Tongue (tissue), 3 donors: ENCODE measurements at places on chromosomes 3 and 15. TPM values are rescaled to one million over a fixed set of nuclear protein-coding genes. Genes with fewer than 3 reads are reported as not detected.

DNA sequence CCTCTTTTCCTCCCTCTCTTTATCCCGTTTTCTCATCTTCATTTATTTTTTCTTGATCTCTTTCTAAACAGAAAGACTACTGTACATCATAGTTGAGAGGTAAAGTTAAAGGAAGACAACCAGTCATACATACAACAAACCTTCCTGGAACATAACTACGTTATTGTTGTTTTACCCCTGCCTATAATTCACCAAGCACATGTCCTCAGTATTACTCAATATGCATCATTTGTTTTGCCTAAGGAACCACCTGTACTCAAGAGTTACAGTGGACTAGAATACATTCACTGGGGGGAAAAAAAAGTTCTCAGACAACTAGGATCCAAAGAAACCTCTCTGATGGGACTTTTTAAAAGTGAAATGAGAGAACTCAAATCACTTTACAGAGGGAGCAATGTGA is 344.7 kb upstream of the RBMS3 start:
- DNase-seq = no peak

DNA sequence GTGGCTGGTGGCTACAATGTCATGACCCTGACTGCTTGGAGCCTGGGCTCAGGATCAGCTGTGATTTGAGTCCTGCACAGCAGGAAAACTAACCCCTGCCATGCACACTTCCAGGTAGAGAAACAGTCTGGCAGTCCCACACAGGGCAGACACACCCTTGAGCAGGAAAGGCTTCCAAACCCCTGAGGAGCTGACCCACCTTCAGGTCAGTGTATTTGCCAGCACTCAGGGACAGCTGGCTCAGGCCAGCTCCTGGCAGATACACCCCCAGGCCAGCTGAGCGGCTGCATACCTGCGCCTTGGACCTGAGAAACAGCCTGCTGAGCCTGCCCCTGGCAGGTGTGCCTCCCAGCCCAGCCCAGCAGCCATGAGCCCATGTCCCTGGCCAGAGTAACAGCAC is 22.2 kb upstream of the CDAN1 start:
- no peak for DNase-seq

DNA sequence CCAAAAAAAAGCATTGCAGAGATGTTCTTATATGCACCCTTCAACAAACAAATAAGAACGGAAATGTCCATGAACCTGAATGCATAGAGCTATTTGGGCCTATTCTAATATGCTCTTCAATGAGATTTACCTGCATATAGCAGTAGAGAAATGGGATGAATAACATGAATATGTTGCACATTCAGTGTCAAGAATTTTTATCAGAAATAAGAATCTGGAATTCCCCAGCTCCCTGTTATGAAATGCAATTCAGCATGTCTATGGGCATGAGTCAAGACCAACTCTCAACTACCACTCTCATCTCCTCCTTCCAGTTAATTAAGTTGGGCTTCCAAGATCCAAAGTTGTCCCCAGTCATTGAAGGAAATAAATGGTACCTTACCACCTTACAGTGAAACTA is 133.7 kb upstream of the ALCAM start:
- DNase-seq = no peak

GRCh38 chr15:100341750-100342560 is at the start of gene ADAMTS17:
ADAMTS17 (minus strand) TSS chr15:100341975; CDS start chr15:100341899, 76 bp downstream.
- DNase-seq = peak; percentile 98

- DNase-seq = no peak
Measured at GRCh38 chr15:66036859-66037258, 167.6 kb downstream of the RAB11A start.

DNA sequence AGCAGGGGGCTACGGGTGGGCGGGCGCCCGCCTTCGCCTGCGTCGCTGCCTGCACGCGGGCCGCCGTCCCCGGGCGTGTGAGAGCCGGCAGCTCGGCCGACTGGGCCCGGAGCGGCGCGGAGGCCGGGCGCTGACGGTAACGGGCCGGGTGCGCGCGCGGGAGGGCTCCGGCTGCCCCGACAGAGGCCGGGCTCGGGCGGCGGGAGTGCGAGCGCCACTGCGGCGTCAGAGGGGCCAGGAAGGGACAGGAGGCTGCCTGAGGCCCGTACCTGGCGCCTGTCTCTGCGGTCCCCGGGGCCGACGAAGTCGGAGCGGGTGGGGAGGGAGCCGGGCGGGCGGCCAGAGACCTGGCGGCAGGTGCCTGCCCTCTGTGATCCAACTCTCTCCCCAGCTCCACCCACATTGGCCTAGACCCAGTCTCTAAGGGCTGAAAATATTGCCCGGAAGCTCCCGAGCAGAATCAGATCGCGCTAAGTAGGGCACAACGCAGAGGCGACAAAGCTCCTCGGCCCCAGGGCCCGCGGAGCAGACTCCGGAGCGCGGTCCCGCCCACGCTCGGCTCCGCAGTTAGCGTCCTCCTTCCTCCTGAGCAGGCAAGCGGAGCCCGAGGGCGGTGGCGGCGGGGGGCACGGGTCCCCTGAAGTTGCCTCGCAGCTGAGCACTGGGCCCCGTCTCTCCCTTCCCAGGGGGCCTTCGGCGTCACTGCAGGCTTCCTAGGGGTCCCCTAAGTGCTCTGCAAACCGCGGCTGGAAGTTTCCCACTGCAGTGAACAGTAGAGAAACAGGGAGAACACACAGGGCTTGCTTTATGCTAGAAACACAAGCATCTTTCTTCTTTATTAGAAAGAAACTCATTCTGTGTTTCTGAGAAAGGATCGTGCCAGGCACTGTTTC is at the start of gene MAN2A2:
MAN2A2 (plus strand) TSS at position 463 of the 893 bp plus-strand sequence. CDS start 906 bp downstream, outside the sequence.
- DNase-seq = peak; percentile 67

GRCh38 chr15:99928429-99928981 is 195.3 kb upstream of the LYSMD4 start:
- peak; percentile 87 for DNase-seq

GRCh38 chr15:73907035-73907408 is 19.2 kb upstream of the LOXL1 start:
- DNase-seq = peak; percentile 38

GRCh38 chr3:172246107-172246844 is 202.0 kb downstream of the GHSR start:
- no peak for DNase-seq

DNA sequence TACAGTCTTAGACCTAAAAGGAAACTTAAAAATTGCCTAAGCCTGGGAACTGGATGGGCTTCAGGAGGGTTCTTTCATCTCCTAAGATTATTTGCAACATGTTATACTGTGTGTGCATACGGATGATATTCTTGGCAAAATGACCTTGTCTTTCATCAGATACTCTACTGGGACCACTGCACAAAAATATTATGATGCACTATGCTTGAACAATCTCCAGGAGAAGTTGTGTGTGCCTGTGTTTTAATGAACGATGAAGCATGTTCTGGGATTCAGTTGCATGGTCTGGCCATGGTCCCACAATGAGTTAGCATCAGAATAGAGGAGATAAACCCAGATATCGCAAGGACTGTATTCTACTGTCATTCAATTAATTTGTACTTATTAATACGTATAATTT is 68.7 kb downstream of the GAP43 start:
- DNase-seq = peak; percentile 30

DNA sequence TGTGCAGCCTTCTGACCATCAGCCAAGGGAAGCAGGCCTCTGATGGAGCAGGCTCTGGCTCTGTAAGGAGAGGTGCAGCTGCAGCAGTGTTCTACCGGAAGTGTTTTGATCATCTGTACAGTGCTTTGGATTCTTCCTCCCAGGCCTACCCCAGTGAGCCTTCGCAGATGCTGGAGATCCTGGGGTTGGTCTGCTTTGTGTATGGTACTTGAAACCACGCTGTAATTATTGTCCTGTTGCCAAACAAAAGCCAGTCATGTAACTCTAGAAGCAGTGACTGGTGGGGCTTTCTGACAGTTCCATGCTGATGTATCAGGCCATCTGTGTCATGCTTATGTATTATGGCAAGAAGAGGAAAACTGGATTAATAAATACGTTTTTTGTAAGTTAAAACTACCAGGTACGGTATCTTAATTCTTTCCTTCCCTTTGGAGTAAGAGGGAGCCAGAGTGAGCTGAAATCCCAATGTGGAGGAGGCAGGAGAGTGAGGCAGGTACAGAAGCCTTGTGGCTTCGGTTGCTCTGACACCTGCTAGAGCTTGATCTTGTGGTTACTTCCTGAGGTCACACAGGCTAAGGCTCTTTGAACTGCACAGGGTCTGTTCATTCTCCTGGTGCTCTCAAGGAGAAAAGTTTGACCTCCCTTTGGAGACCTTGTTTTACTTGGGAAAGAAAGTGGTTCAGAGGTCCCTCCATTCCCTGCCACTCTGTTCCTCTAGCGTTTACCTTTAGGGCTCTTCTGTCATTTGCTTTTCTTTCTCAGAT is 3.7 kb downstream of the TMEM42 start:
- DNase-seq = peak; percentile 66

- no peak for DNase-seq
Measured at GRCh38 chr3:13028010-13028821, 45.0 kb downstream of the IQSEC1 start.

- no peak for DNase-seq
Measured at GRCh38 chr3:30524357-30525040, 81.9 kb upstream of the TGFBR2 start.

DNA sequence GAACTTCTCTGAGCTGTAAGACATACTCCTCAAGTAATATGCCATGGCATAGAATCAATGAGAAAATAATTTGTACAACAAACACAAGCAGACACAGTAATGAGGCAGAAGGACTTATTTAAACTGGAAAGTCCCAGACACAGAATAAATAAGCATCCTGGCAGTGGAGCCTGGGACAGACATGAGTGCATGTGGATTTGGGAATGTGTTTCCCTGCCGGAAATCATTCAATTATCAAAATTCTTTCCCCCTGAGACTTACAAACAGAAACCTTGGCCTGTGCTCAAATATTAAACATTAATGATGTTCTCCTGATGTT is 520.1 kb downstream of the ROBO1 start:
- DNase-seq = peak; percentile 47

- no peak for DNase-seq
Measured at GRCh38 chr3:196111939-196112386, 30.1 kb upstream of the TFRC start.

DNA sequence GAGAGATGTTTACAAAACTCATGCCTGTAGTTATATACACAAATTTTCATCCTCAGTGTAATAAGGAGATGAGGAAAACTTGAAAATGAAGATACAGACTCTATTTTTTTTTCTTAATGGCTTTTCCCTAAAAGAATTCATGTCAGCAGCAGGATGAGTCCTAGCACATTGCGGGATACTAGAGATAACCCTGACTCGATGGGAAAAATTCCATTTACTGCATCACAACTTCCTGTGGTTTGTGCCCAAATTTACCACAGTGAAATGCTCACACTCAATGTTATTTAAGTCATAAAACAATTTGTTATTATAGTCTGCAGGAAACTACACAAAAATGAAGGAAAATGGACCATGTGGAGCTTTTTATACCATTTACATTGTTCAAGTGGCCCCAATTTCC is 581.9 kb upstream of the ZNF717 start:
- no peak for DNase-seq

GRCh38 chr3:54073386-54073785 is 49.0 kb upstream of the CACNA2D3 start:
- no peak for DNase-seq

DNA sequence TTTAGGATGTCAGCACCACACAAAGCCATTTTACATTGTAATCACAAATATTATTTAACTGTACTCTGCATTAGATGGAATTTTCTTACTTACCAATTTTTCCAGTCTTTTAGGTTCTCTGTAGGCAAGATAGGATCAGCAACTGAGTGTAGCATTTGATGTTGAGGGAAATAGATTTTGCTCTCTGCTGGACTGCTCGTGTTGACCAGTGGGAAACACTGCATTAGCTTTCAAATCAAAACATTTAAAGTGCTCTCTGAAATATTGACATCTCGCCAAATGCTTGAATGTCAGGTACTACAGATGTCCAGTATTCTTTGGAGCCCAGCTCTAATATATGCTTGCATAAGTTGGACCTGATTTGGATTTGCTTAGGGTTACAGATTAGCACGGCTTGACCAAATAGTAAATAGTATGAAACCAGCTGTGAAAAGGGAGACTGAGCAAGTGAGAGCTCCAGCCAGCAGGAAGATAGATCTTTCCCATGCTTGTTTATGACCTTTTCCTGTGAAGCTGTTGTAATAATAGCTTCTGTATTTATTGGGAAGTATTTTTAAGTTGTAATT is 29.5 kb downstream of the P2RY14 start:
- DNase-seq = peak; percentile 19

GRCh38 chr15:83516935-83517334 is 69.8 kb downstream of the SH3GL3 start:
- DNase-seq = no peak

GRCh38 chr3:39440316-39440715 is 27.2 kb upstream of the MOBP start:
- no peak for DNase-seq

GRCh38 chr15:48307586-48307985 is 23.6 kb upstream of the DUT start:
- no peak for DNase-seq

- DNase-seq = no peak
Measured at GRCh38 chr3:123817413-123817812, 66.7 kb downstream of the MYLK start.

DNA sequence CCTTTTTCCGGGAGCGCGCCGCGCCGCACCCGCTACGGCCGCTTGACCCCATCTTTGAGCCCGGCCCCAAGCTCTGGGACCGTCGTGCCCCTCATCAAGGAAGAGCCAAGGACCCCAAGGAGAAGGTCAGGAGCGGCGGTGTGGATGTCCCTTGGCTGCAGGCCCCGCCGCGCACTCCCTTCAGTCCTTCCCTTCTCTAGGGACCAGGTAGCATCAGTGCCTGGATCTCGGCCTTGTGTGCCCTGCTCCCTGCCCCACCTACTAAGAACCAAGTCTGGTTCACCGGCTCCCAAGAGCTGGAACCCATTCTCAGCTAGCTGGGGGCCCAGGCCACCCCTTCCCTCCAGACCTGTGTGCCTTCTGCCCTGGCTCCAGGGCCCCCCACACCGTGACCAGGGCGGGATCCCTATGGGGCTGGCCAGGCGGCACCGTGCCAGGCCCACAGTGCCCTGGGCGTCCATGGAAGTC is 69.3 kb upstream of the CGNL1 start:
- DNase-seq = no peak

GRCh38 chr3:184154885-184155643 is at the start of gene DVL3:
DVL3 (plus strand) TSS chr3:184155377; CDS start chr3:184155636, 259 bp downstream.
- peak; percentile 77 for DNase-seq

DNA sequence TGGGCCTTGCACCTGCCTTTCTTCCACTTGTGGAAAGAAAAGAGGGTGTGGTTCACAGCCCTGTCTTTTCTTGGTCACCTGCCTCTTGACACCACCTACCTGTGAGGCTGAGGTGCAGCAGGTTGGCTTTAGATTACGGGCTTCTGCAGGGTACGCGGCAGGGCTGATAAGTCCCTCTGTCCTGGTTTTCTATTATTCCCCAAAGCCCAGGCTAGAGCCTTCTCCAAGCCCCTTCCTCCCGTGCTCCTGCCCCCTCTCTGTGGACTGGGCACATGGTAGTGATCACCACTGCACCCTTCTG is 44.8 kb upstream of the HACD2 start:
- no peak for DNase-seq

- DNase-seq = no peak
Measured at GRCh38 chr3:127011270-127011992, 28.5 kb downstream of the PLXNA1 start.

SEC11A gene
- 240 TPM for total RNA-seq

LYZL4 gene
- total RNA-seq = not detected

MESP2 gene
- not detected for total RNA-seq

ABI3BP gene
- total RNA-seq = 88.9 TPM

SH3GL3 gene
- 7.1 TPM for total RNA-seq

TLR9 gene
- total RNA-seq = not detected

IL20RB gene
- total RNA-seq = 5.4 TPM

AP3B2 gene
- total RNA-seq = 1.3 TPM

NR2E3 gene
- 2.2 TPM for total RNA-seq

SAMMSON gene
- total RNA-seq = 0.41 TPM

EDC3 gene
- 18.8 TPM for total RNA-seq

FAN1 gene
- total RNA-seq = 36.1 TPM

SAMD7 gene
- not detected for total RNA-seq

SLC4A7 gene
- total RNA-seq = 71.5 TPM

ARIH1 gene
- total RNA-seq = 70.5 TPM

CD96 gene
- total RNA-seq = 0.10 TPM
